ENCODE measurements at places on chromosomes 3 and 15.

DNA sequence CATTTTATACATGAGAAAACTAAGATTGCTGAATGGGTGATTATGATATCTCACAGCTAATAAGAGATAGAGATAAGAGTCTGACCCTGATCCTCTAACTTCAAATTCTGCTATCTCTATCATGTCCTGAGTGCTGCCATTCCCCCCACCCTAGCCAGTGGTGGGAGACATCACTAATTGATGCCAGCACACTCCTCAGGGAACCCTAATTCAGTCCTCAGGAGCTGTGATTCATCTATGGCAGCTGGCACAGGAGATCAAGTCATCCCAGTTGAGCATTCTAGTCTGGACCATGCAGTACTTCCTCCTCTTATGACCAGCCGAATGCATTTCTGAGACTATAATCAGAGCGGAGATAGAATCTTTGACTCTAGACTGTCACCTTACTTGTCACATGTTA, 71.9 kb downstream of the SYNM start:
- DNase-seq = no peak

- no peak for DNase-seq
These were observed 26.9 kb downstream of the ABTB1 start for GRCh38 chr3:127699416-127700300.

DNA sequence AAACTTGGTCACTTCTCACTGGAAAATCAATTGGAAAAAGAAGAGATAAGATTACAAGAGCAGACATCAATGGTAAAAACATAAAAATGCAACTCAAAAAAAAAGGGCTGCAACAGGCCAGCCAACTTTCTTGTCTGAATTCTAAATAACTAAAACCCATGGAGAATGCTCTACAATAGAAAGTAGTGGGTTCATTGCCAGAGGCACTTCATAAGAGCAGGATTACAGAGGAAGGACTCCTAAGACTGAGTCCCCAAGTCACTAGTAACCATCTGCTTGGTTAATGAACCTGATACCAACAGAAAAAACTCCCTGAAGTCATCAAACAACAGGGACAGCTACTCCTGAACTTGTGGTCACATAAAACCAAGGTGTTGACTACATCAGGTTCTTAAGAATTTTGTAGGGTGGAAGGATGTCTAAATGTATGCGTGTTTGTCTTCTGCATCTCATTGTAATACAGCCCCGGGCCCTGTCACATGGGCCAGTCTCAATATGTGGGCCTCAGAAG, 148.6 kb downstream of the IMPG2 start:
- DNase-seq = no peak

DNA sequence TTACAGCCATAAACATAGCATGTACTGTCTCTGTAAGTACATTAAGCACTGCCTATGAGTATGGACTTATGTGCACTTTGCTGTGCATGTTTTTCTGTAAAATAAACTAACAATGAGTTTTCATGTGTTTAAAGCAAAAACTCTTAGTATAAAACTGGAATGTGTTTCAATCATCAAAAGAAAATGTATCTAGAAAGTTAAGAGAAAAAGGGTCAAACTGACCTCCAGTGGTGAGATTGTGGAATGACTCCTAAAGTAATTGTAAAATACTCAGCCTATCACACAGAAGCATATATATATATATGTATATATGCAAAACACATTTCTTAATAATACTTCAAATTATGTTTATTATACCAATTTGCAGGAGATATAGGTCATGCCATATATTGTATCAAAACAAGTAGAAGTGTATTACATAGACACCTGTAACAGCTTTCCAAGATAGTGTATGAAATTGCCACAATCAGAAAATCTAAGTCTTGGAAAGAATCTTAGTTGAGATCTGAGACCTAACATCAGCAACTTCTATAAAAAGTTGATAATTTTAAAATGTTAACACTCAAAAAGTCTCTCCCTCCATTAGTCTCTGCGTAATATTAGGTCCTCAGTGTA, 199.6 kb downstream of the FMN1 start:
- DNase-seq = no peak

GRCh38 chr15:55710286-55710685, 32.7 kb downstream of the PRTG start:
- no peak for DNase-seq

DNA sequence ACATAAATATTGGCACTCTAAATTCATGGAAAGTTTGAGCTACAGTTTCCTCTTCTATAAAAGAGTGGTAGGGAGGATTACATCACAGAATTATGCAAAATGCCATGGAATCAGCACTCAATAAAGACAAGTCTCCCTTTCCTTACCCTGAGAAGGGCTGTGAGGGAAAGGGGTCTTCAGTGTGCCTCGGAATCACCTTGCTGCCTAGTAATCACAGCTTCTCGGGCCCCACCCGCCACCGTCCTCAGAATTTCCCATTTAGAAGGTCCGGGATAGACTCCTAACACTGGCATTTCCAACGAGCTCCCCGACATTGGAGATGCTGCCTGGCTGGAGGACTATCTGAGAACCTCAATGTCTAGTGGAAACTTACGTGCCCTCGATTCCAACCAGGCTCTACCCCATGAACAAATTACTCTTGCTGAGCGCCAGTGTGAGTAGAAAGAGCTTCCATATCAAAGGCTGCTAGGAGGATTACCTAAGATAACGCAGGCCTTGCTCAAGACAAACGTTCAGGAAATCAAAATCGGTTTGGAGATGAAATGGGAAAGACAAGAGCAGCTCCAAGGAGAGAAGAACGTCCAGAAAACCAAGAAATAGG, 92.1 kb upstream of the CHD2 start:
- no peak for DNase-seq

GRCh38 chr3:13537909-13538296, 11.0 kb upstream of the FBLN2 start:
- no peak for DNase-seq

GRCh38 chr3:144273601-144274000, 302.0 kb downstream of the DIPK2A start:
- DNase-seq = no peak

- DNase-seq = peak; percentile 19
These were observed 169.1 kb downstream of the GAP43 start for GRCh38 chr3:115792206-115792955.

GRCh38 chr15:99142562-99142961, 37.7 kb downstream of the SYNM start:
- DNase-seq = no peak

DNA sequence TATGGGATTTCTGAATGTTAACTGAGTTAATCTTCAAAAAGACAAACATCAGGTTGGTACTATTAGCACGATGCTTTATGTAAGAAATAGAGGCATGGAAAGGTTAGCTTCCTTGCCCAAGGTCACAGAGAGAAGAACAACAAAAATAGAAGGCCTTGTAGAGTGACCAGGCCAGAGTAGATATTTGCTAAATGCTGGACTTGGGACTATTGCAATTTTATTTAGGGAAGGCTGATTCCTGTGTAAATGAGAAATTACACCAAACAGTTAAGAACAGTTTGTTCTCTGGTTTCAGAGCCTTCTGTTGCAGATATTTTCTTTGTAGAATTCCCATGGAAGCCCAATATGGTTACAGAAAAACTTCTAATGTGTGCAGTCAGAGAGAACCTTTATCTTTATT, 16.4 kb upstream of the SLITRK3 start:
- no peak for DNase-seq

DNA sequence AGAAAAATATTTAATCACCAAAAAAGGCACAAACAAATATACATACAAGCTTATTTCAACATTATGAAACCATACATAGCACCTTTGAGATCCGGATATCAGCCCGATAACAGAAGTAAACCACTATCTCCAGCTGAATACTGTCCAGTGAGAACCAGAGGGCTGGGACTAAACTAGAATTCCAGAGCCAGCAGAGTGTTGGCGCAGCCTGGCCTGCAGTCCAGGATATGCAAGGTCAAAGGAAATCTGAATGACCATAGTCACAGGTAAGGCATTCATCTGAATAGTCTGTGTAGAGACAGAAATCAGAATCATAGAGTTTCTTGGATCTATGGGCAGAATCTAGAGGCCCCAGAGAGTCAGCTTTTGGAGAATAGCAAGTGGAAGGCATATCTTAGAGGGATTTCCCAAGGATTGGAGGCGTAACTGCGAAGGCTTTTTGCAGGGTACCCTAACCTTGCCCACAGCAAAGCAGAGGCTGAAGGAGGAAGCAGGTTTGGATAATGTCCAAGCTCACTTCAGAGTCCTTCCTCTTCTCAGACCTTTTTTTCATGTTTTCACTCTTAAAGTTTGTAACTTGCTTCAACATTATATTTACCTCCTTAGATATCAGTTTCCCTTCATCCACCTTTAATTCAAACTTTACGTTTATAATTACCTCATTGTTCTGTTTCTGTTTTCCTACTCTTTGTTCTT, 32.5 kb upstream of the TP63 start:
- no peak for DNase-seq

GRCh38 chr15:29822684-29823459, 604 bp upstream of the TJP1 start:
- DNase-seq = no peak

GRCh38 chr3:116749388-116749787, 39.8 kb downstream of the TUSC7 start:
- no peak for DNase-seq

DNA sequence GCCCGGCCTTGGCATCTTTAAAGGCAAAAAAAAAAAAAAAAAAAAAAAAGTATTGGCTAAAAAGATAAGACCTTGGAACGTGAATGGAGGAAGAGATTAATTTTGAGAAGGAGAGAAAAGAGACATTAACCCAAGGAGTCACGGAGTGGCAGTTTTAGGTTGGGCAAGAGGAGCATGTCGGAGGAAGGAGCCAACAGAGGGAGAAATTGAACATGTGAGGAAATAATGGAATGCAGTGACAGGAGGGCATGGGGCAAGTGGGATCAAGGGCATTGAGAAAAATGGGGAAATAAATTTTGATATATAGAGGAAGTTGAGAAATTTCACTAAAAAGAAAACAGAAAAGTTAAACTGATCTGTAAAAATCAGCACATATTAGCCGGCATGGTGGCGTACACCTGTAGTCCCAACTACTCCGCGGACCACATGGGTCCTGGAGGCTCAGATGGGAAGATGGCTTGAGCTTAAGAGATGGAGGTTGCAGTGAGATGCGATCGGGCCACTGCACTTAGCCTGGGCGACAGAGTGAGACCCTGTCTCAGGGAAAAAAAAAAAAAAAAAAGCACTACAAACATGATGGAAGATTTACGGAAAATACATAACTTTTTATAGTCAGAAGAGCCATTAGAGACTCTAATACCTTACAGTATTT, 1.2 kb downstream of the HAUS2 start:
- no peak for DNase-seq

GRCh38 chr15:82539691-82540054, 584 bp downstream of the RPS17 start:
- DNase-seq = no peak

GRCh38 chr3:120171134-120171873, 77.1 kb upstream of the GSK3B start:
- no peak for DNase-seq

DNA sequence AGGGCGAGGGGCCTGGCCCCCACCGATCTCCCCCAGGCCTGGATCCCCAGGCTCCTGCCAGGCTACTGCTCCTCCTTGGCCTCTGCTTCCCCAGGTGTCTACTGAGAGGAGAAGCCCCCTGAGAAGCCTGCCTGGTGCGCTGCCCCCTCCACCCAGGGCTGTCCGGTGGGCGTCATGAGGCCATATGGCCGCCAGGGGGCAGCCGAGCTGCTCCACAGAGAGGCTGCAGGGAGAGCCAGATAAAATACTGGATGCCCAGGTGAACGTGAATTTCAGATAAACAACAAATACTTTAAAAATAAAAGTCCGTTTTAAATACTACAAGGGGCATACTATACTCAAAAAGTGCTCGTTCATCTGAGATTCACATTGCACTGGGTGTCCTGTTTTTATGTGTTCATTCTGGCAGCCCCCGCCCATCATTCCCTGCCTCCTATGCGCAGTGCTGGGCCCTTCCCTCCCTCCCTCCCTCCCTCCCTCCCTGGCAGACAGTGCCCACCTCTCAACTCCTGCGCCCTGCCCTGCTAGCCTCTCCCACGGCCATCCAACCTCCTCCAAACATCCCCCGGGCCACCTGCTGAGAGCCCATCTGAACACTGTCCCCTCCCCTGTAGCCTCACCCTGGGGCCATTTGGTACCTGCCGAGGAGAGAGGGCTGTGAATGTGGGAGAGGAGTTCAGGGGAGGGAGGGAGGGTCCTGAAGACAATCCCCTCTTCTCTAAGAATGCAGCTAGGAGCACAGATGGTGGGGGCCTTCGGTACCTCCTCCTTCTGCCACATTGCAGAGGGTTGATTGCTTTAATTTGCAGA, 29.6 kb downstream of the PSTPIP1 start:
- DNase-seq = peak; percentile 63
